Tibial nerve (tissue), 4 donors: ENCODE measurements at places on chromosomes 3 and 15.

DNA sequence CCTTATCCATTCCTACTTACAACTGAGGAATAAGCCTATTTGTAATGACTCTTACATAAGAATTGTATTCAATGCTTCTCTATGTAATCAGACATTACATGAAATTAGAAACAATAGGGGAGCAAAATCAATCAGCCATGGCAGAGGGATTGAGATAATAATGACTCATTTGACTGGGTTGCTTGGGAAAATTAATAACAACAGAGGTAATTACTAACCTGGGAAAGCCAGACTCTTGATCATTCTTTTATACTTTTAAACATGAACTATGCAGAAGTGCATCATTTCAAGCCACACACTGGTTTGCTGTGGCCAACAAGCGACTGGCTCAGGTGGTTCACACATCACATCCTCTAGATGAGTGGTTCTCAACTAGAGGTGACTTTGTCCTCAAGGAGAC lies 126.3 kb upstream of the CRBN start:
- DNase-seq, result no peak

- no peak for DNase-seq
These were observed 4.9 kb downstream of the HACD3 start for GRCh38 chr15:65535192-65535591.

GRCh38 chr3:49619649-49620048 lies 54.5 kb upstream of the APEH start:
- DNase-seq, result no peak

DNA sequence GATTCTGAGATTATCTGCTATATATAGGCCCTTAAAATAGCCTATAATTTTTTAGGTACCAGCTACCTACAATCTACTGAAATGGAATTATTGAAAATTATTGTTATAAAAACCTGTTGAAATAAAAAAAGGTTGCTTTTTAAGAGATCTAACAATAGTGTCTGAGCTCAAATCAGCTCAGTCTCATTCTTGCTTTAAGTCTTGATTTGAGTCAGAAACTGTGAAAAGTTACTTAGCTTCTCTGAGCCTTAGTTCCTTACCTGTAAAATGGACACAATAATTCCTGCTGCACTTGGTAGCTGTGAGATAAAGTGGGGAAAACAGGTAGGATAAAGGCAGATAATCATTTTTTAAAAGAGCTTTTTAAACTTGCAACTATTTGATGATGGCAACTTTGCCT lies 118.8 kb upstream of the UBE2E2 start:
- no peak for DNase-seq

GRCh38 chr3:172536993-172537419 lies 13.8 kb upstream of the TNFSF10 start:
- DNase-seq, result no peak

GRCh38 chr3:188788621-188789081 lies 383.1 kb upstream of the TPRG1 start:
- DNase-seq, result no peak

- no peak for DNase-seq
These were observed 70.8 kb downstream of the ABTB1 start for GRCh38 chr3:127743351-127744252.

- DNase-seq, result no peak
These were observed 10.0 kb downstream of the CRYGS start for GRCh38 chr3:186534113-186534669.

GRCh38 chr3:29331456-29332194 lies 50.8 kb downstream of the RBMS3 start:
- no peak for DNase-seq

GRCh38 chr15:44668921-44669320 lies 5.5 kb upstream of the SPG11 start:
- no peak for DNase-seq

- no peak for DNase-seq
These were observed 268.4 kb upstream of the ROPN1 start for GRCh38 chr3:124260206-124260915.

DNA sequence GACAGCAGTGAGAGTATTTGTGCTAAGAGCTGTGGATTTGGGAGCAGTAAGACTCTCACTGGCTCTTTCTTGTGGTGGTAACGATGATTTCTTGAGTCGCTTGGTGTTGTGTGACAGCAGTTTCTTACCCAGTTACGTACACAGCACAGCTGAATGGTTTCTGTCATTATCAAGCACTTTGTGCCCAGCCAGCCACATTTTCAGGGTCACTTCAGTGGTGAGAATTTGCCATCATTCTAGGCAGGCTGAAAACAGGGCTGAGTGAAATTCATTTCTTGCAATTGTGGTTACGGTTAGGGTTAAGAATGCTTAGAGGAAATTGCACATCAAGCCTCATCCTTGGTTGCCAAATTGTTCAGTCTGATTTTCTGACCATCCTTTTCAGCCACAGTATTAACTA lies 130.1 kb downstream of the RYR3 start:
- DNase-seq, result no peak

- no peak for DNase-seq
These were observed 519.8 kb upstream of the GBE1 start for GRCh38 chr3:82281205-82281604.

DNA sequence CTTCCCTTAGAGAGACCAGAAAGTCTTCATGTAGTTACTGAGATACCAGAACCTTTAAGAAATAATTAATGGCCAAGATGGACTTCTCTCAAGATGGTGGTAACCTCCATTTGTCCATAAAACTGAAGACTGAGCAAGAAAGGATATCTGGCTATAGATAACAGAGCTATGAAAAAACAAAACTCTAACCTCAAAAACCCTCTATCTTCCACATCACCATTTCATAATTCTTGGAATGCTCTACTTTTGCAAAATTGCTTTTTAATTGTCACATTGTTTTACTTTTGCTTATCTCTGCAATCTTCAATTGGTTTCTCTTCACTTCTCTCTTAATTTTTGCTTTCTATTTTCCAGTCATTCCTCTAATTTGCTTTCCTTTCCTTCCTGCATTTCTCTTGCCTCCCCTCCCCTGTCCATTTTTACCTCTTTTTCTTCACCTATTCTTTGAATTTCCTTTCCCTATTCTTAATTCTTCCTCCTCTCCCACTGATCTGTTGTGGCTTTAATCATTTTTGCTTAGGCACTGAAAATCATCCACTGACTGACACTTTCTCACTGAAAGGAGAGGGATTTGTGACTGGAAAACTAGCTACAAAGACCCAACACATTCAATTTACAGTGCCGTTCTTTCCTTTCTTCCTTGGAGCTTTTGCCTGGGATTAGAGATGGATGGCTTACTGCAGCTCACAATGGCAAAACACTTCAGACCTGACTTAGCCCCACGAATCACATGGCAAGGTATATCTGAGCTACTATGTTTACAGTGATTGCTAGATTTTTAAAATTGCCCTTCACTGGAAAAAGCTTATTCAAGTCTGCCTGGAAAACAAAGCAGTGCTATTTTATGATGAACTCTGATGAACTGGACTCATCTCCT lies 242.8 kb downstream of the CHST2 start:
- no peak for DNase-seq

- no peak for DNase-seq
These were observed 59.6 kb upstream of the TSC22D2 start for GRCh38 chr3:150348500-150348899.

DNA sequence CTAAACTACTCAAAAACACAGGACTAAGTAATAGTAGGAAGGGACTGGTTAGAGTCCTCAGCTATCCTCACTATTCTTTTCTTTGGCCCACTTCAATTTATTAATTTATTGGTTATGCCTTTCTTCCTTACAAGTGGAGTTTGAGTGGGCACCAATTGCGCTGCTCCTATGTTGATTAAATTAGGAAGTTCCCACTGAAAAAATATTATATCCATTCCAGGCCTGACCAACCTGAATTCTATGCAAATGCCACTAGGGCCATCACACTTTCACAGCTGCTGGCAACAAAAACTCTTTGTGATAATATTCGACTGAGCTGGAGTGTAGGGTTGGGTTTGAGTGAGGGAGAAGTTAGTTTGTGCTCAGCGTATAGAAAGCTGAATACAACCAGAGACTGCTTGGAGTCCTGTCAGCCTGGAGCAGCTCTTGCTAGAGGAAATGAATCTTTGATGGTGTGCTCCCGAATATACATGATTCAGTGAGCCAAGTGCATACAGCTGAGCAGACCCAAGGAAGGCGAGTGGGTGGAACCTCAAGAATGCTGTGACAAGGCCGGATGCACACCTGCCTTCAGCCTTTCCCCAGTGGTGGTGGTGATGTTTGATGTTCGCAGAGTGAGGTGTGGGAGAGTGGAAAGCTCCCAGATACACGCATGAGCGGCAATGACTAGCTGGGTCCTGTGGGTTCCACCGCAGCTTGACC lies 1.5 kb downstream of the ARHGEF3 start:
- no peak for DNase-seq

- DNase-seq, result no peak
These were observed 202.5 kb downstream of the TLE3 start for GRCh38 chr15:69895202-69895601.

DNA sequence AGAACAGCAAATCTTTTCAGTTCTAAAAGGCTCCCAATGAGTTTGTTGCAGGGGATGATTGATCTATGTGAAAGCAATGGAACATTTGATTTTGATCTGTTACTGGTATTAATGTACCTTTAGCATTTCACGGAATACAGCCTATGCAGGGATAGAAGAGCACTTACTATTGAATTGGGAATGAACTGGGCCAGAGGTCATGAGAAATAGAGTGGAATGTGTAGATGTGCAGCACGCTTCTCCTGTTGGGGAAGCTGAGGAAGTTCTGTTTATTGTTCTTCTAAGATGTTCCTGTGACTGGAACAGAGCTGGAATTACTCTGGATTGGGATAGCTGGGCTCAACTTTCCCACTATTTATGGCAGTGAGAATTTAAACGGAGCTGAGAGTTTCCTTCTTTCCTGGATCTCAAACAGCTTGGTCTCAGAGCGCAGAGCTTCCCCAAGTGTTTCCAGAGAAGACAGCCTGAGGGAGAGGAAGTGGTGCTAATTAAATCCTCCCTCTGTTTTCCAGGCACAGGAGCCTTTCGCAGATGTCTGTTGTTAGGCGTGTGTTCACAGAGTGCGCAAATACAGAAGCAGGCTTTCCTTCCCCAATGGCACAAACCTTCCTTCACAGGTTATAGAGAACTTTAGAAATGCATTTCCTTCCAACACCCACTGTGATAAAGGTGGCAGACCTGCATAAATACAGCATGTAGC lies 32.5 kb downstream of the TPRG1 start:
- no peak for DNase-seq

- DNase-seq, result peak; percentile 45
These were observed 6.8 kb downstream of the RARRES1 start for GRCh38 chr3:158725348-158726011.

DNA sequence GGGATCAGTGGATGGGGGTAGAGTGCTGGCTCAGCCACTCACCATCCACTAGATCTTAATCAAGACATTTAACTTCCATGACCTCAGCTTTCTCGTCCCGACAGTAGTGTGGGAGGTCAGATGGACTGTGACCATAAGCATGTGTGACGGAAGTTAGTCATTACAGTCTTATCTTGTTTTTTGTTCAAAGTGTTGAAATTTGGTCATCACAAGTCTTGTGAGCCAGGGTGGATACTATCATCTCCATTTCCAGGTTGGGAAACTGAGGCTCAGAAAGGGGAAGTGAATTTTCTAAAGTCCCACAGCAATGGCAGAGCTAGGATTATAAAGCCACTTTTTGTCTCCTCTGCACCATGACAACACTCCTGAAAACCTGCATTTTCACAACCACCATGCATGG lies 32.0 kb upstream of the ITGA11 start:
- DNase-seq, result no peak

DNA sequence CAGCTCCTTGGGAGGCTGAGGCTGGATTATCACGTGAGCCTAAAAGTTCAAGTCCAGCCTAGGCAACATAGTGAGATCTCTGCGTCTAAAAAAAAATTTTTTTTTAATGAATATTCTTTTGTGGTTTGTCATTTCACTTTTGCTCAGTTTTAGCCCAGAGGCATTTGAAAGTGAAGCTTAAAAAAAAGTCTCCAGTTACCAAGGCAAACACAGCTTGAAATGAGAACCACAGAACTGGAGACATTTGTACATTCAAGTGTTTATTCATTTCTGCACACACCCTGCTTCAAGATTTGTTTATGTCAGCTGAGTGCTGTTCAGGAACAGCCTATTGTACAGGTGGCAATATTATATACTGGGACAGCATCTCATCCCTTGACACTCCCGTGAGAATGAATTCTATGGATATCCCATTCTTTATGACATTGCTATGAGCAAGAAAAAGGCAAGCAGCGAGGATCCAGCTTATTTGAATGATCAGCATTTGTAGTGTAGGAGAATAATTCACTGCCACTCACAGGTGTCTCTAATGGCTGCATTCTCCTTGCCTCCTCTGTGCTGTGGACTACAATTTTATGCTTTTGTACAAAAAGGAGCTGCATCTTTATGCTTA lies 444.8 kb upstream of the GRM7 start:
- no peak for DNase-seq

DNA sequence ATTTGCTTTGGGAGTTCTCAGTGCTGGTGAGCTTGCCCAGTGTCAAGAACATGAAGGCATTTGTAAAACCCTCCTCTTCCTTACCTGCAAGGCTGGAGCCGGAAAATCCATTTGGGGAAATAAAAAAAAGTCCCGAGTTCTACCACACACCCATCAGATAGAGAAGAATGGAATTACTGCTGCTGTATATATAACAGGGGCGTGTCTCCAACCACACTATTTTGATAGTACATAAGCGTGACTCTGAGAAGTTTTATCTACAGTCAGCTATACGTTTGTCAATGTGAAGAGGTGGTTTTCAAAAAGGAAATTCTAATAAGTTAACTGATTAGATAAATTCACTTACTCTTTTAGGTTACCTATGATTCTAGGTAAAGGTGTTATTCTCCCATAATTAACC lies 1.3 kb upstream of the CPA3 start:
- no peak for DNase-seq

DNA sequence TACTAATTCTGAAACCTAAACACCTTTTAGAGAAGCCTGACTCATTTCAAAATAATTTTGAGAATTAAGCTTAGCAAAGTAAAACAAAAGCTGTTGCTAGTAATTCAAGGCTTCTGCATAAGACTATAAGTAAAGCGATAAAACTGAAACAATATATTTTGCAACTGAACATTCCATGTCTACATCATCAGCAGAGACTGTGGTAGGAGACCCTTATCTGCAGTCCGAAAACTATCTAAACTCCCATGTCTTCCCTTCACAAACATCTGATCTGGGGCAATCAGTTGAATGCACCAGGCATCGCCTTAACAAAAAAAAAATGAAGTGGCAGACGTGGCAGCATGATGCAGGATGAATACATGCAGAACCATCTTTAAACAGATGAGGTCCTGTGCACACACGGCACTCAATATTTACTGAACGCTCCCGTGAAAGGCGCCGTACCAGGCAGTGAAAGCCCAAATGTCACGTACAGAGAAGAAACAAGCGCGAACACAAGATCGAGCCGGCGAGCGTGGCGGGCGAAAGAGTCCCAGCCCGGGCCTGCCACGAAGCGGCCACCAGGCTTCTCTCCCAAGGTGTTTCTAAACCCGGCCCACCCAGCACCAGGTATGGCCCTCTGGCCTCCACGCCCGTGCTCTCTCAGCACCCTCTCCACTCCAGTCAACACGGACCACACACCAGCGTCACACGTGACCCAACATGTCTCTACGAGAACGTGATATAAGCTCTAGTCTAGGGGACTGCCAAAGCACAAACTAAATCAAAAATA lies 63.0 kb downstream of the CHSY1 start:
- DNase-seq, result no peak

- DNase-seq, result no peak
These were observed 123.8 kb upstream of the TJP1 start for GRCh38 chr15:29945943-29946596.
